ENCODE measurements at places on chromosomes 5 and 9. TPM values are rescaled to one million over a fixed set of nuclear protein-coding genes. Genes with fewer than 3 reads are reported as not detected.

DNA sequence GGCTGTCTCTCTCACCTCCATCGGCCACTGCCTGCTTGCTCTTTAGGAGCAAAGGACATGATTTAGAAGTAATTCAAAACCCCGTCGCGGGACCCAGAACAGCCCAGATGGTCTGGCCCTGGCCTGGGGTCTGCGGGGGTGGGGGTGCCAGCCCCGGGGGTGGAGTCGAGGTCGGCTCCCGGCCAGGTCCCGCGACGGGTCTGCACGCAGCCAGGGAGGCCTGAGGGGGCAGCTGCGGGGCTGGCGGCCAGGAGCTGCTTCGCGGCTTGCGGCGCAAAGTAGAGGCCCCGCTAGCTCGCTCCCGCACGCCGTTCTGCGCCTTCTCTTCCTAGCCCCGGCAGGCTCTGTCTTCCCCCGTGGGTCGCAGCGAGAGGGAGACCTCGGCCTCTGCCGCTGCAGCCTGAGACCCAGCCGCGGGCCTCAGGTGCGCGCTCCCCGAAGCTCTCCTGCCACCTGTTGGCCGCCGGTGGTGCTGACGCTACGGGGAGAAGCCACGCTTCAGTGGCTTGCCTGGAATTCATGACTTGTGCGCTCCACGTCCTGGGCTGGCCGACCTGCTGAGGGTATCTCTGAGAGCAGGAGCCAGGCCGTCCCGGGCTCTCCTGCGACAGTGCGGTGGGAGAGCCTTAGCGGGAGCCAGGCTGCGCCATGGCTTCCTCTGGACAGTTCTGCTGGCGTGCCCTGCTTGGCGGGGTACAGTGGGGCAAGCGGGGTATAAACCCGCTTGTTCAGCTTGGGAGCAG, 157.2 kb upstream of the PITX1 start:
- H3K27me3 ChIP-seq = no peaks in the 10 kb centered on the region
- H3K27ac ChIP-seq = no peak overlapping the region
- peak; percentile 75 for DNase-seq
- H3K4me1 ChIP-seq = peaks cover 9% of the 10 kb centered on the region

- no peak overlapping the region for H3K4me3 ChIP-seq
- no peaks in the 10 kb centered on the region for H3K36me3 ChIP-seq
- H3K27me3 ChIP-seq = no peaks in the 10 kb centered on the region
- no peaks in the 10 kb centered on the region for H3K4me1 ChIP-seq
- H3K27ac ChIP-seq = peak overlapping the region; percentile 53
Measured at GRCh38 chr9:87554976-87555375, 57.3 kb downstream of the DAPK1 start.

DNA sequence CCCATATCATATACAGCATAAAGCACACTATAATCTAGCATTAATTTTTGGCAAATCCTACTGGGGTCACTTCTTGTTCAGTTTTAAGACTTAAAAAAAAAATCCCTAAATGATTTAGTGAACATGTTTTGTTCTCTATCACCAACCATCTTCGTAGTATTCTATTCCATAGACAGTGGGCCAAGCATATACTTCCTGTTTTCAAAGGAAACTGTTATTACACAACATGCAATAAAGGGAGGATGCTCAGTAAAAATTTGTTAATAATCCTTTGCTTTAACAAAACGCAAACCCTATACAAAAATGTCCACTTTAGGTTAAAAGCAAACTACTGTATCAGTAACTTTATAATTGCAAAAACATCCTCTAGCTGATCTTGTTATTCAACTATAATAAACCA, 13.0 kb downstream of the CCNH start:
- DNase-seq = no peak
- no peaks in the 10 kb centered on the region for H3K27me3 ChIP-seq
- no peak overlapping the region for H3K4me3 ChIP-seq
- H3K36me3 ChIP-seq = peaks cover 98% of the 10 kb centered on the region
- H3K4me1 ChIP-seq = no peaks in the 10 kb centered on the region
- no peak overlapping the region for H3K27ac ChIP-seq

DNA sequence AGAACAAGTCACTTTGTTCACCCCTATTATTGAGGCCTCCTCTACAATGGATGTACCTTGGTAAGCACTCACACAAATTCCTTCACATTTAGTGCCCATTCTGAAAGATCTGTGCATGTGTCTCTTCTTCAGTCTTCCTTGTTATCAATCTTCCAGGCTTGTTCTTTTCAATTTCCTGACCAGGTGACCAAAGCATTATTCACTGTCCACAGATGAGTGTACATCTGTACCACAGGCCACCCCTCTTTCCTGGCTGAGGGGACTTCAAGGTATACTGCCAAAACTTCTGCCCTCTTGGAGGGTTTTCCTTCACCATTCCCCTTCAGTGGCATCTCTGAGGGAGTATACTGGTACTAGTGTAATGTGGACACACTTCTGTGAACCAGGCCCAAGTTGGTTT, 25.5 kb upstream of the STOM start:
- no peaks in the 10 kb centered on the region for H3K27me3 ChIP-seq
- no peaks in the 10 kb centered on the region for H3K4me1 ChIP-seq
- no peak overlapping the region for H3K4me3 ChIP-seq
- no peaks in the 10 kb centered on the region for H3K36me3 ChIP-seq
- no peak overlapping the region for H3K27ac ChIP-seq

DNA sequence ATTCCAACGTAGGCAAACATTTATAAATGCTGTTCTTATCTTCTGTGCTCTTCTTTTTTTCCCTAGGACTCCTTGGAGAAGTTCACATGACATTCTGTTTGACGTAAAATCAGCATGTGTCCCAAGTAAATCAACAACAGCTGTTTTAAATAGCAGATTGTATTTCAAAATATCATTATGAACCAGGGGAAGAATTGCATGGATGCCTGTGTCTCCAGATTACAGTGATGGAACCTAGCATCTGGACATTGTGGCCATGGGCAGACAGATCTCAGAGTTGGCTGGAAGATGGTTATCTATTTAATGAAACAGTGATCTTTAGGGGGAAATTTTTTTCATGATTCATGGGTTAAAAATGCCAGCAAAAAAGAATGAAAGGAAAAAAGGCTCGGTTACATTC, 222.0 kb downstream of the MAN2A1 start:
- H3K36me3 ChIP-seq = no peaks in the 10 kb centered on the region
- H3K27ac ChIP-seq = no peak overlapping the region
- H3K4me1 ChIP-seq = no peaks in the 10 kb centered on the region

DNA sequence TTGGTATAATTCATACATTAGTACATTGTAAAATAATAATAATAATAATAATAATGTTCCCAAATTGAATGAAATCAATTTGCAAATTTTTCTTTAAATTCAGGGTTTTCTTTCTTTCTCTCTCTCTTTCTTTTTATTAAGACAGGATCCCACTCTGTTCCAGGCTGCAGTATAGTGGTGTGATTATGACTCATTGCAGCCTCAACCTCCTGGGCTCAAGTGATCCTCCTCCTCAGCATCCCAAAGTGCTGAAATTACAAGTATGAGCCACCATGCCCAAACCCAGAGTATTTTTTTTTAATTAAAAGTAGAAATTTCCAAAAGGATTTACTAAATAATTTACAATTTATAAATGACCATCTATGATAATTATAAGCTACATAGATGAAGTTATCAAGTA, 117.7 kb downstream of the HOMER1 start:
- no peaks in the 10 kb centered on the region for H3K4me1 ChIP-seq
- H3K27ac ChIP-seq = no peak overlapping the region
- no peak overlapping the region for H3K4me3 ChIP-seq
- no peak for DNase-seq

Gene CEL
- total RNA-seq = 4.0 TPM

Gene ECM2
- 9.2 TPM for total RNA-seq

Gene OBP2B
- total RNA-seq = not detected

Gene PCDHA7
- not detected for total RNA-seq

Gene ABO
- total RNA-seq = 2.3 TPM
